Foreskin keratinocyte (primary cell): ENCODE measurements at places on chromosomes 7 and 10. TPM values are rescaled to one million over a fixed set of nuclear protein-coding genes. Genes with fewer than 3 reads are reported as not detected.

DNA sequence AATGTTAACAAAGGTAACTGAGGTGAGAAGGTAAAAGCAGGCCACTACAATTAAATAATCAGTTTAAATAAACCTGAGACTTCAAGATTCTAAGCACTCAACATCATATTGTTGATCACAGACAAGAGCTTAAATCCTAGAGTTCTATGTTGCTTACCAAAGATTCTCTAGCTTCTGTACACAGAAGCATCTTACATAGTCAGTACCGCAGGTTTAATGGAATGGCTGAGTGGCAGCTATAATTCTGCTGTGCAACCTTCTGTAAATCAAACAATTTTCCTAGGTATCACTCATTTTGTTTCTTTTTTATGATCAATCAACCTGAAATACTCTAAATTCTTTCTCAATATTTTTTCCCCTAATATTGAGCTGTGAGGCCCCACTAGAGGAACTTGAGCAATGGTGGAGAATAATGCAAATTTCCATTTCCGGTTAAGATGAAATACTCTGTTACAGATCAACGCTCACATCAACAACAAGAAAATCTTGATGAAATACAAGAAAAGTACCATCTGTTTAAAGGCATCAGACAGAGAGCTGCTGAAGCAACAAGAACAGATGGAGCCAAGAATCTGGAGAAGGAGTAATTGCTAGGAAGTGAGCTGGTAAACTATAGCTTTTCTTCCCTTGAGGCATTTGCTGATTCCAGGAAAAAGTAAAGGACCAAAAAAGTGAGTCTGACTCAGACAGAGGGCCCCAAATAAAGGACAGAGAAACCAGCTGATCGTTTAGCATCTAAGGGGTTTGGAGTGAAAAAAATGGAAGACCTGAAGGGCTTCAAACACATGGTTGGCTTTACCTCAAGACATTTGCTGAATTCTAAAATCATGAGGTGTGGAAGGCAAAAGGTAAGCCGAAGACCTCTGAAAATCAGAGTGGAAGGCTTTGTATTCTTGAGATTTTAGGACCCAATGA is 22.6 kb downstream of the PNPLA8 start:
- no peak for DNase-seq

GRCh38 chr10:50397312-50398140 is 146.2 kb upstream of the ASAH2 start:
- no peak for DNase-seq

UNCX gene
- total RNA-seq: not detected in 2 replicates

DNA sequence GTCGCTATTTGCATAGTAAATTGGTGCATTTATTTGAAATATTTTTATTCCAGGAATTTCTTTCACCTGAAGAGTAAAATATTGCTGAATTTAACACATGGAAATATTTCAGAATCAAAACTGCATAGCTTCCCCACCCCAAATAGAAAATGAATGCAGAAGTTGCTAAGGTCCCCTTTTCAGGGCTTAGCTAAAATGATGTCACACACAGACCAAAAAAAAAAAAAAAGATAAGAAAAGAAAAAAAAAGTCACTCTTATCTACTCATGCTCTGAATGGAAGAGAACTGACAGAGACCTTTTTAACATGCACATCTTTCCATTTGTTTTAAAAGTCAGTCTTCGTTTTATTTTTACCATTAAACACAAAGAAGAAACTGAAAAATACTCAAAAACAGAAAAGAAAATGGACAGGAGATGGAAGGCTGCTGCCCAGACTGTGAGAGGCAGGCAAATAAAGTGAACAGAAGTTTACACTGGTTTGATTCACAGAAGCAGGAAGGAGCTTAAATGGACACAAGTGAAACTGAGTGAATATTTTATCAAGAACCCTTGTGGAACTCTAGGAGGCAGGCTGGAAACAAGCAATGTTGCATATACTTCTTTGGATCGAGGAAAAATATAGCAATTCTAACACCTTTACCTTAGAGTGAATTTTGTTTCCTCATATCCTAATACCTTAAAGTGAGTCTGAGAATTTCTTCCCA is 32.0 kb downstream of the PSMC2 start:
- no peak for DNase-seq

ZNF25 gene
- 3.3 and 3.9 TPM in 2 replicates for total RNA-seq

- DNase-seq: no peak
These were observed 139.5 kb upstream of the CHST15 start for GRCh38 chr10:124232686-124233545.

DNA sequence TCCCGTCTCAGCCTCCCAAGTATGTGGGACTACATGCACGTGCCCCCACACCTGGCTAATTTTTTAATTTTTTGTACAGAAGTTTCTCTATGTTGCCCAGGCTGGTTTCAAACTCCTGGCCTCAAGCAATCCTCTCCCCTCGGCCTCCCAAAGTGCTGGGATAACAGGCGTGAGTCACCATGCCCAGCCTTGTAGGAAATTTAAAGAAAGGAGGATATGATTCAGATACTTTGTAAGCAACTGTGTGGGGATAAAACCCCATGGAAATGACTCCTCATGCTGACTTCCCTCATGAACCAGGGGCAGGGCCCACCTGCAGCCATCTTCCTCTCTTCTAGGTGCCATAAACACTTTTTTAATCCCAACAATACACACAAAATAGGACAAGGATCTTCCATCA is 50.2 kb downstream of the APBB1IP start:
- peak; percentile 73 for DNase-seq

TAS2R41 gene
- total RNA-seq: not detected in 2 replicates

- no peak for DNase-seq
These were observed 787 bp downstream of the MAGI2 start for GRCh38 chr7:79452495-79453265.

DNA sequence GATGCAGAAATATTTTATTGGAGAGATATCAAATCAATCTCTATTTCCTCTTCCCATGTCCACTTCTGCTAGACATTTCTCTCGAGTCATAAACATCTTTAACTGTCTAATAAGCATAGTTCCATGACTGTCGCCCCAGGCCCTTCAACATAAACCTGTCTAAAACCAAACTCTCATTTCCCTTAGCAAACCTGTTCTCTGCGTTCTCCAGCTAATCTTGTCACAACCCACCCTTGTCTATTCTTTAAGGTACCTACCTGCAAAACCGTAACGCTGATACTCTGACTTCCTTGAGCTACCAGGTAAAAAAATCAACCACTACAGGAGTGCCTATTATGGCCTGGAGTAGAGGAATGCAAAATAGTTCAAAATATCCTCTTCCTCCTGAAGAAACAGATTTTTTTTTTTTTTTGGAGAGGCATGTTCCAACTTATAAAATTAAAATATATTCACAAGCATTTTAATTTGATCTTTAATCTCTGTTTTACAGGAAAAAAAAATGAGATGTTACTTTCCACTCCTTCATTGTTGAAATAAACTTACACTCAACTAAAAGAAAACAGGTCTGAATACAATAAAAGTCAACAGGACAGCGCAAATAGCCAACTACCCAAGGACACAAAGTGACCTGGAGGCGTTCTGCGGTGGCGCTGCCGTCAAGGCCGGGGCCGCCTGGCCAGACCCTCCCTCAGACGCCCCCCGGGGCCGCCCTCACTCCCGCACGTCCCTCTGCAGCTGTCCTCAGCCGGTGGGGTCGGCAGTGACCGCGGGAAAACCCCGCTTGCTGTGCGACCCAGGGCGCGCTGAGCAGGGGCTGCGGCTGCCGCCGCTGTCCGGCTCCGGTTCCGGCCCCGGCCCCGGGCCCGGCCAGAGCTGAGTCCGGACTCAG is 765 bp downstream of the SLC25A40 start:
- no peak for DNase-seq

DNA sequence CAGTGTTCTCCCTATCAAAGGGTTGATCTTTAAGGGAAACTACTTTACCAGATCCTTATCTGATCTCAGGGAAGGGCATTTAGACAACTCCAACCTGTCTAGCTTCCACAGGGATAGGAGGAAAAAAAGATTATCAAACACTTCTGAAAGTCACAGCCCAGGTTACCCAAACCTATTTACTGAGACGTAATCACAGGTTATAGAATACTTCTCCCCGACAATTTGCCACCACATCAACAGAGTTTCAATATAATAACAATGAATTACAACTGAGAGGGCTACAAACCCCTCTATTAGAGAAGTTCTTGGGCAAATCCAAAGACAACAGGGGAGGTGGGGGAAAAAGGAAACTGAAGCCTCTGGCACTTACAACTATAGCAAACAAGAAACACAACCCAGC is 26.3 kb downstream of the CFAP70 start:
- DNase-seq: no peak

ADCYAP1R1 gene
- not detected in 2 replicates for total RNA-seq

TCAF1 gene
- 31.8 and 37.3 TPM in 2 replicates for total RNA-seq

DNA sequence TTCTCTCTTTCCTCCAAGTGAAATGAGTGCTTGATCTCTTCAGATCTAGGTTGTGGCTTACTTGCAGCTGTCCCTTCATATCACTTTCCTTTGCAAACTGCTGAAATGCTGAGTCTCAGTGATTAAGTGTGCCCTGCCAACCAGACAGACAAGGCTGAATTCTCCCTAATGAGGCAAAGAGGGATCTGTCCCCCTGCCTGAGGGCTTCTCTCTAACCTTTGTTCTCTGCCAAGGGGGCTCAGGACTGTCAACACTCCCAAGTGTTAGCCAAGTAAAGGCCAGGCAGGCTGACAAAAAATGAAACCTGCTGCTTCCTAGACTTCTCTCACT is at the start of gene MSS51:
MSS51 (minus strand) TSS at position 24 of the 330 bp plus-strand sequence. CDS start 5,277 bp downstream, outside the sequence.
- DNase-seq: no peak

DNA sequence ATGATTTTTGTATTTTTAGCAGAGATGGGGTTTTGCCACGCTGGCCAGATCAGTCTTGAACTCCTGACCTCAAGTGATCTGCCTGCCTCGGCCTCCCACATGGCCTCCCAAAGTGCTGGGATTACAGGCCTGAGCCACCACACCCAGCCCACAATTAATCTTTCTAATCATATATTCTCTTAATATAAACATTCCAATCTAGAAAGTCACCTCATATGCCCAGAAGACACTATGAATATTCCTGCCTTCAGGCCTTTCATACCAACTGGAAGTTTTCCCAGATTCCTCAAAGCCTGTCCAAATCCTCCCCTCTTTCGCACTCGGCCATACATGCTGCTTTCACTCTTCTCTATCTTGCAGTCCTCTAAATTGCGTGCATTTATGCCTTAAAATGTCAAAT is 32.6 kb downstream of the PDZD8 start:
- peak; percentile 56 for DNase-seq

AEBP1 gene
- total RNA-seq: 7.3 and 11.6 TPM in 2 replicates

DNA sequence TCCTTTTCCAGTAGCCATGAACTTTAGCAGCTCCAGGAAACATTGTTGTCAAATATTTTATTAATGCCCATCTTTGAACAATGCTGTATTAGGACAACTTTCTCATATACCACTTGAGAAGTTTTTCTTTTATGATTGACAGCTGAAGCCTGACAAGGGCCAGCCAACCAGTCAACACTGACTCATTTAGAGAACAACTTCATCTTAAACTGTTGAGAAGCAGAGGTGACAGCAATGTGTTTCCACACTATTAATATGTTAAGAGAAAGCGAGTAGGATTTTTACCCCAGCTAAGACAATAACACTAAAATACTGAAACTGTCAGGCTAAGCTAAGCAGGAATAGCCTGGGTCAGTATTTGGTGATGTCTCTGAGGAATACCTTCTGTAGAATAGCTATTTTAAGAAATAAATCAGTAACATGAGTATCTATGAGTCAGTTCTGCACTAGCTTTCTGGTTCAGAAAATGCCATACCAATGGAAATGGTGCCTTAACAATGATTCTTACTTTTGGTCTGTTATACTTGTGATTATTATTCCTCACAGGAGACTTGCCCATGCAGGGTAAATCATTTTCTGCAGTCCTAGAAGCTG is 168.8 kb upstream of the POT1 start:
- peak; percentile 31 for DNase-seq

DNA sequence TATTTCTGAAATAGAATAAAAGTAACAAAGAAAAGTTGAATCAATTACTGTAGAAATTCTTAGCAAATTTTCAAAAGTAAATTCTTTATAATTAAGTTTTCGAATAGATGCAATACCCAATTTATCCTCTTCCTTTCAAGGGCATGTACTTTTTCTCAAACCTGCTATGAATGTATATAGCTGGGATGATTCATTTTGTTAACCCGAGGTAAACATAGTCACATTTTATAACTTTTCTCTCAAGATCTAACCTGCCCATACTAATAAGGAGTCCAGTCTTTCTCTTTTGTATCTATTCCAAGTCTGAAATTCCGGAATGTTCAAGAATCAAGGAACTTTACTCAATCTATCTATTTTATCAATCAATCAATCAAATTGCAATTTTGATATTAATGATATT is 1072.9 kb downstream of the REEP3 start:
- no peak for DNase-seq
